Left lung (tissue), 14 donors: ENCODE measurements at places on chromosomes 2 and 18. TPM values are rescaled to one million over a fixed set of nuclear protein-coding genes. Genes with fewer than 3 reads are reported as not detected.

Gene COL6A3
- 662 TPM for polyA plus RNA-seq

Gene GMCL1
- polyA plus RNA-seq = 25.5 TPM

Gene ALPP
- polyA plus RNA-seq = not detected

Gene PECR
- 9.8 TPM for polyA plus RNA-seq

Gene MAP3K20
- 70.3 TPM for polyA plus RNA-seq

DNA sequence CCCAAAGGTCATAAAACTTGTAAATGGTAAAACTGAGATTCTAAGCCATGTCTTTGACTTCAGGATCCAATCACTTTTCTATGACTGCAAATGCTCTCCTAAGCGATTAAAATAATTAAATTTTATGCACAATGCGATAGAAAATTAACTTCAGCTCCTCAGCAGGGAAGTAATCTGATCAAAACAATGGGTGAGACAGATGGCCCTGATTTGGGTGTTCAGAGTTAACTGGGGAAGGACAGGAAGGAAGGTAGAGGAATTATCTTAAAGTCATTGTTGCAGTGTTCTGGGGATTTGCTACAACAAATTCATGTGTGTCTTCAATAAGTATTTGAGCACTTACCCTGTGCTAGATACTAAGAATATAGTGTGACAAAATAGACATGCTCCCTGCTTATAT, 446.0 kb upstream of the MEX3C start:
- no peak for DNase-seq
- no peaks in the 10 kb centered on the region for H3K27me3 ChIP-seq
- no peaks in the 10 kb centered on the region for H3K36me3 ChIP-seq
- no peak overlapping the region for H3K27ac ChIP-seq
- no peaks in the 10 kb centered on the region for H3K4me1 ChIP-seq

- no peaks in the 10 kb centered on the region for H3K36me3 ChIP-seq
- H3K27me3 ChIP-seq = no peaks in the 10 kb centered on the region
- DNase-seq = no peak
- H3K4me1 ChIP-seq = no peaks in the 10 kb centered on the region
Measured at GRCh38 chr2:226877491-226877890, 41.6 kb downstream of the RHBDD1 start.

DNA sequence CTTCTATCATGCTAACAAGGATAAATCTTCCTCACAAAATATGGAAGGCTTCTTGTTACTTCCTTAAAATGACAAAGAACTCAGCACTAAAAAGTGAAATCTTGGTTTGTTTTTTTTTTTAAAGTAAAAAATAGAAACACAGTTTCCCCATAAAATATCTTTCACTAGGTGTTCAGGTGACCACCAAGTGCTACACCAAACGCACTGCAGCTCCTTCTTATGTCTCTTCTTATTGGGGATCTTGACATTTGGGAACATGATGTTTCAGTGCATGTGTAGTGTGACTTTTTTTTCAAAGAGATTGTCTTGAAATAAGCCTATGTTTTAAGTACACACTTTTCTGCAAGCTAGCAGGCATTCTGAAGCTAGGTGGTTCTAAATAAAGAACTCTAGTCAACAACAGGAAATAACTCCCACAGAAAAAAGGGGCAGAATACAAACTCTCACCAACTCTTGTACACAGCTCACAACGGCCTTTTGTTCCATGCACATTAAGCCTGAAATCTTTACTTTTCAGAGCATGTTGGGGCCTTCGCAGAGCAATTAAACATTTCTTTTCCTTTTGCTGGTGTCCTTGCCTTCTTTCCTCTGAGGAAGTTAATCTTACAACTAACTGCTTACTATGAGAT, 13.2 kb upstream of the SERTAD2 start:
- H3K4me1 ChIP-seq = no peaks in the 10 kb centered on the region
- no peak overlapping the region for H3K4me3 ChIP-seq
- no peak overlapping the region for H3K27ac ChIP-seq

DNA sequence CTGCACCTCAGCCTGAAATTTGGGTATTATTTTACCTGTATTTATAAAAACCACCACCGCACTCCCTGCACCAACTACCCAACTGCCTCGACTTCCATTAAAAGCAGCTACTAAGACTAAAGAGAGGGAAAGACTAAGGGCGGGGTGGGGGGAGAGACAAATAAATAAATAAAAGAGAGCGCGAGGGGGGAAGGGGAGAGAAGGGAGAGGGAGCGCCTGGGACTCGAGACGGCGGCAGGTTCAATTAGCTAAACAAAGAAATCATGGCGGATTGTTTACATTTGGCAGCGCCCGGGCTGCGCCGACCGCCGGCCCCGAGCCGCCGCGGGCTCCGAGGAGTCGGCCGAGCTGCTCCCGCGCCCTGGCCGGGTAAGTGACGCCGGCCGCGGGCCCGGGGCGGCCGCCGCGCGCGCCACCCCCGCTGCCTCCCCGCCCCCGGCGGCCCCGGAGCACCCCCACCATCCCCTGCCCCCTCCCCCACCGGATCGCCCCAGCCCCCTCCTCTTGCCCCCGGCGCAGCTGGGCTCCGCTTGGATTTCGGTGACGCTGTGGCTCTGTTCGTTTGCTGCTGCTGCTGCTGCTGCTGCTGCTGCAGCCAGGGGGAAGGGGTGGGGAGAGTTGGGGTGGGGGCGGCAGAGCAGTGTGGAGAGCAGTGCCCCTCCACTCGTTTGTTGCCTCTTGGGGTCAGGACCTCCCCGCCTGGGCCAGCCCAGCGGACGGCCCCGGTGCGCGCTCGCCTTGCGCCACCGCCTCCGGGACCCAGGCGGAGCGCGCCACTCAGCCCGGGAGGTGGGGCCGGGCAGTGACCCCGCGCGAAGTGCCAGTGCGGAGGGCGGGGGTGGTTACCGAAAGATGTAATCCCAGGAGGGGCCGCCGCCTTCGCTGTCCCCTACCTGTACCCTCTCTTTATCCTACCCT, 187.2 kb upstream of the FANCL start:
- H3K27me3 ChIP-seq = peaks cover 39% of the 10 kb centered on the region
- H3K27ac ChIP-seq = no peak overlapping the region
- peak overlapping the region; percentile 27 for H3K4me3 ChIP-seq
- no peaks in the 10 kb centered on the region for H3K36me3 ChIP-seq

DNA sequence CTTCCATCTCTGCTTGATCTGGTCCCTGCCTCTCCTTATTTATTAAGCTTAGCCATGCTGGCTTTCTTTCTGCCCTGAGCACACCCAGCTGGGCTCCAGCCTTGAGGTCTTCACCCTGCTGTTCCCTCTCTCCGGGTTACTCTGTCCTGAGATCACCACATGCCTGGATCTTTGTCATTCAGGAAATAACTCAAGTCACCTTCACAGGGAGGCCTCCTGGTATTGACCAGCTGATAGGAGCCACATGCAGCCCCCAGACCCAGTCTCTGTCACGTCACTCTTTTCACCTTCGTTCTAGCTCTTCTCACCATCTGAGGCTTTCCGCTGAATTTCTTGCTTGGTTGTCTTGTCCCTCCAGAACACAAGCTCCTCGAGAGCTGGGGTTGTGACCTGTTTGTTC, 114.4 kb downstream of the TSN start:
- no peak overlapping the region for H3K27ac ChIP-seq
- no peaks in the 10 kb centered on the region for H3K36me3 ChIP-seq
- H3K4me1 ChIP-seq = no peaks in the 10 kb centered on the region
- no peak for DNase-seq

GRCh38 chr2:29139152-29139551, 23.9 kb downstream of the CLIP4 start:
- no peaks in the 10 kb centered on the region for H3K4me1 ChIP-seq
- H3K4me3 ChIP-seq = no peak overlapping the region
- H3K36me3 ChIP-seq = no peaks in the 10 kb centered on the region
- no peak overlapping the region for H3K27ac ChIP-seq
- no peak for DNase-seq

DNA sequence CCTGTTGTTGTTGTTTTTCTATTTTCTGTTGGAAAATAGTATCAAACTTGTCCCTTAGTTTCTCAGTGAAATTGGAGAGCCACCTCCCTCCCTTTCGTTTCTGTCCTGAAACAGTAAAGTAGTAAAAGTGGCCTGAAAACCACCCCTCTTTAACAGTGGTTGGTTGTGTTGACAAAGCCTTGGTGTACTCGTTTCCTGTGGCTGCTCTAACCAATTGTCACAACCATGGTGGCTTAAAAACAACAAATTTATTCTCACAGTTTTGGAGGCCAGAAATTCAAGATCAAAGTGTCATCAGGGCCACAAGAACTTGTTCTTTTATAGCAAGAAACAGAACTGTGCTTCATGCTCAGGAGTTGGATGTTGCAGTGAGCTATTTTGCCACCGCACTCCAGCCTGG, 4.0 kb upstream of the DYSF start:
- H3K4me1 ChIP-seq = peaks cover 15% of the 10 kb centered on the region
- no peak overlapping the region for H3K27ac ChIP-seq
- no peaks in the 10 kb centered on the region for H3K36me3 ChIP-seq

DNA sequence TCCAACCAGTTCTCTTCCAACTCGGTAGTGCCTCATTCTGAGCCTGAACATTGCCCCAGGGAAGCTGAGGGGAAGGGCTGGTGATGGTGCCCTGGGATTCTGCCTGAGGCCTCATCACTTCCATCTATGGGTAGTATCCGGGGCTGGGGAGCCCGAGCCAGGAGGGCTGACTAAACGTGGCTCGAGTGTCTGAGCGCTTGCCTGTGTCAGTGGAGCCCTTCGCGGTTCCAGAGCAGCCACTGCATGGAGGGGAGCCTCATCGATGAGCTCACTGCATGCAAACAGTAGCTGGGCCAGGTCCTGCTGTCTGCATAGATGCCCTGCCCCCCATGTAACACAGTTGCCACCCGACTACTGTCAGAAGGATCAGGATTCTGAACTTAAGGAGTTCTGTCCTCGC, 129.3 kb downstream of the GLI2 start:
- H3K4me1 ChIP-seq = peaks cover 8% of the 10 kb centered on the region
- no peaks in the 10 kb centered on the region for H3K27me3 ChIP-seq
- DNase-seq = no peak

- H3K4me1 ChIP-seq = peaks cover 6% of the 10 kb centered on the region
- H3K36me3 ChIP-seq = no peaks in the 10 kb centered on the region
- H3K27ac ChIP-seq = no peak overlapping the region
- no peaks in the 10 kb centered on the region for H3K27me3 ChIP-seq
- no peak overlapping the region for H3K4me3 ChIP-seq
- no peak for DNase-seq
Measured at GRCh38 chr2:144650907-144651306, 131.0 kb upstream of the ZEB2 start.

GRCh38 chr18:79568543-79569205, 110.9 kb upstream of the CTDP1 start:
- DNase-seq = peak; percentile 25
- H3K4me3 ChIP-seq = no peak overlapping the region
- no peaks in the 10 kb centered on the region for H3K27me3 ChIP-seq
- H3K27ac ChIP-seq = no peak overlapping the region

GRCh38 chr2:165436559-165436958, 32.9 kb upstream of the CSRNP3 start:
- no peaks in the 10 kb centered on the region for H3K4me1 ChIP-seq
- no peak overlapping the region for H3K27ac ChIP-seq
- no peak overlapping the region for H3K4me3 ChIP-seq
- H3K27me3 ChIP-seq = no peaks in the 10 kb centered on the region

DNA sequence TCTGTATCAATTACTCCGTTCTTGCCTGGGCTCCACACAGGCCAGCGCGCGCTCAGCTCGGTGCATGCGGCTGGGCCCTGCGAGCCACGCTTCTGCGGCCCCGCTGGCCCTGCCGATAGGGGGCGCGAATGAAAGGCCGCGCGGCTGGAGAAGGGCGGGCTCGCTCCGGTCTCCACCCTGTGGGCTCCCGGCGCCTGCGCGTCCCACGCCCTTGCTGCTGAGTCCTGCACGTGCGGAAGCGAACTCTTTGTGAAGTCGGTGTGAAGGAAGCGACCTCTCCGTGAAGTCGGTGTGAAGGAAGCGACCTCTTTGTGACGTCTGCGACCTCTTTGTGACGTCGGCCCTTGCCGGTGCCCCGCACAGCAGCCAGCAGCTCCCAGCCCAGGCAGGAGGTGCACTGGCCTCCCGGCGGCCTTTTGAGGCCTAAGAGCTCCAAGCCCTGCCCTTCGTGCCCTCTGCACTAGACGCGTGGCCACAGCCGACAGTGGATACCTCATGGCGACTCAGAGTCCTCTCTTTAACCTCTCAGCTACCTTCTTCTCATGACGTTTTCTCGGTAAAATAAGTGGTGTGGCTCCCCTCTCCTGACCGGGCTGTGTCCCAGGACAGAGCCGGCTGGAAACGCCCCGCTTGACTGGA, 391.9 kb upstream of the RAB6C start:
- H3K4me3 ChIP-seq = no peak overlapping the region
- H3K4me1 ChIP-seq = no peaks in the 10 kb centered on the region
- no peak for DNase-seq
- no peaks in the 10 kb centered on the region for H3K27me3 ChIP-seq

DNA sequence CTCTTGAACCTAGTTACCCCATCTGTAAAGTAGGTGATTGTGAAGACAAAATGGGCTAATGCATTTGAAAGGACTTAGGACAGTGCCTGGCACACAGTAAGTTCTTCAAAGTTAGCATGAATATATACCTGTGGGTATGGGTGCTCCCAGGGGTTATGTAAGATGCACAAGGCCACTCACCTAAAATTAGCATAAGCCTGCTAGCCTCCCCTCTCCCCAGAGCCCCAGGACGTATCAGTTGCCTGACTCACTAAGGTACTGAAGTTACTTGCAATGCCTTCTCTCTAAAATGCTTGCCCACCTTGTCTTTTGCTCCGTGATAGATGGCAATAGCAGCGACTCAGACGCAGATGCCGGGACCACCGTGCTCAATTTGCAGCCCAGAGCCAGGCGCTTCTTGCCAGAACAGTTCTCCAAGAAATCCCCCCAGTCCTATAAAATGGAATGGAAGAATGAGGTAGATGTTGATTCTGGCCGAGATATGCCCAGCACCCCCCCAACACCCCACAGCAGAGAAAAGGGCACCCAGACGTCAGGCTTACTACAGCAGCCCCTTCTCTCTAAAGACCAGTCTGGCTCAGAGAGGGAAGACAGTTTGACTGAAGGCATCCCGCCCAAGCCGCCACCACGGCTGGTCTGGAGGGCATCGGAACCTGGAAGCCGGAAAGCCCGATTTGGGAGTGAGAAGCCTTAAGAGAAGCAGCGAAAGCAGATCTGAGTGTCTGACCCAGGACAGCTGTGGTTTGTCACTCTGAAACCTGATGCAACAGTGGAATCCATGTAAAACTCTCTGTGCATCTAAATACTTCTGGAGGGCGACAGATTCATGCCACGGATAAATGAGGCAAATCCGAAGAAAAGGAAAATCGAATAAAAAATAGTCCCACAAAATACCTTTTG, 53.8 kb upstream of the TMEM182 start:
- H3K27me3 ChIP-seq = peaks cover 23% of the 10 kb centered on the region
- H3K27ac ChIP-seq = no peak overlapping the region
- DNase-seq = no peak
- H3K4me3 ChIP-seq = no peak overlapping the region
- no peaks in the 10 kb centered on the region for H3K4me1 ChIP-seq

DNA sequence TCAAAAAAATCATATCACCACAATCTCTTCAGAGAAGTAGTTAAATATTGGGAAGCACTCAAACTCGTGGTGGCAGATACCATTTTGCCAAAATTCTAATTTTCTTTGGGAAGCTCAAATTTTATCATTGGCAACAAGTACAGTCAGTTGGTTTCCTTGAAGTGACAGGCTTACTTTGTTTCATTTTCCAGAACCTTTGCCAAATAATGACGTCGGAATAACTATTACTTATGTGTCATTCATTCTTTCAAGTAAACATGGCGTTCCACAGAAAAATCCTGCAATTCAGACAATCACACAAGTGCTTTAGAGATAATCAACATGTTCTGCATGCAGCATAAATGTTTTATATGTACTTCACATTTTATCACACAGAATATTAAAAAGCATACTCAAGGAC, 5.4 kb downstream of the TTLL4 start:
- no peaks in the 10 kb centered on the region for H3K36me3 ChIP-seq
- no peak overlapping the region for H3K27ac ChIP-seq
- DNase-seq = no peak
- no peak overlapping the region for H3K4me3 ChIP-seq
